ENCODE measurements at places on chromosomes 16 and 17.

- DNase-seq = no peak
Observed at GRCh38 chr17:17763734-17764133, 73.1 kb downstream of the SREBF1 start.

DNA sequence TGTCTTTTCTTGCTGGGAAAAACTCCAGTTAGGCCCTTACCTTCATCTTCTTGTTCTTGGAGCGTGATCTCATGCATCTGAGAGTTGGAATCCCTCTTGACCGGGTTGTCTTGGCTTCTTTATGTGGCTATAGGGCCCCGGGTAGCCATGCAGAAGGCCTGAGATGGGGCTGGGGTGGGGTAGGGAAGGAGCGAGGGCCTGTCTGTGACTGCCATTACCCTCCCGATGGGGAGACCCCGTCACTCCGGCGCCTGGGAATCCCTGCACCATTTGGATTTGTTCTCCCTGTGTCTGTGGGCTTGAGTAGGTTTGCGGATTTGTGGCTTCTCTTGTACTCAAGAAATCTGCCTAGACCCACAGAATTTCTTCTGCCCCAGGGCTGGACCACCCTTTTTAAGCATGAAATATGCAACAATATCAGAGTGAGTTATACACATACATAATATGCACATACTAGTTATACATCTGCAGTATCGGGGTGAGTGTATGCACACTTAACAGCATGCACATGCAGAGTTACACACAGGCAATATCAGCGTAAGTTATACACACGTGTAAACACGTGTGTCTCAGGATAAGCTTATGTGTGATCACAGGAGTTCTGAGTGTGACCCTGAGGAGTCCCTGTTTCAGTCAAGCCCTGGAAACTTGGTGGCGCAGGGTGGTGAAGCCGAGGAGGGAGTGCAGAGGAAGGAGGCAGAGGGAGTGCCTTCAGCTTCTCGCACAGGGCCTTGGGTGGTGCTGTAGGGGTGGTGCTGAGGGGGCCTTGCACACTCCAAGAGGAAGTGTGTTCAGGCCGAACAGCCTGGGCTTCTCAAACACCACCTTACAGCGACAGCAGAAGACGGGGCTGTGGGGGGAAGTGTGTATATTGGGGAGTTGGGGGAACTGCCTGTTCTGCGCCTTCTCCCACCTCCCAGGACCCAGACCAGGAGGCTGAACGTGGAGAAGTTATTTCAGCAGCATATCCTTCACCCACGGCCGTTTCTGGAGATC lies 18.5 kb downstream of the CCDC42 start:
- peak; percentile 12 for DNase-seq

DNA sequence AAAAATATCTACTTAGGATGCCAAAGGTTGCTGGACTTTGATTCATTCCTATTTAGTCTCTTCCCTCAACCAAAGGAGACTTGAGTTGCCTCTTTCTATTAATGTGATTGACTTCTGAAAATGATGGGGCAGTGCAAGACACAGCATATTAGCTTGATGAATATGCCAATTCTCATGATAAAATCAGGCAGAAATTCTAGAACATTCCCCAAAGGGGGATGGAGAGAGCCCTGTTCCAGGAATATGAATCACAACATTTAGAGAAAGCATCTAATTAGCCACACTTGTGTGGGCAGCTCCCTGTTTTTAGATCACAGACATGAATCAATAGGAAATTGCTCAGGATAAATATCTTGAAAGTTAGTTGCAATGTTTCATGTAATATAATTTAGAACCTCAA lies 584.0 kb upstream of the CDH8 start:
- no peak for DNase-seq

DNA sequence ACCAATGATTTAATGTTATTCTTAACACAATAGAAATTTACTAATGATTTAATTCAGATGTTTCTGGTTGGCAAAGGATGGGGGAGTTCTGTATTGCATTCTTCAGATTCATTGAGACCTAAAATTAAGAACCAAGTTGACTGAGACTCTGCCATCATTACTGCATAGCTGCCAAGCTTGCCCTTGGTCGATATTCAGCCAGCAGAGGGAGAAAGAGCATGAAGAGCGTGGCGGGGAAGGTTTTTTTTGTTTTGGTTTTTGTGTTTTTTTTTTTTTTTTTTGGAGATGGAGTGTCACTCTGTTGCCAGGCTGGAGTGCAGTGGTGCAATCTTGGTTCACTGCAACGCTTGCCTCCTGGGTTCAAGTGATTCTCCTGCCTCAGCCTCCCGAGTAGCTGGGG lies 659.4 kb upstream of the EEF2KMT start:
- DNase-seq = no peak

GRCh38 chr16:89426736-89427530 lies 63.4 kb downstream of the ANKRD11 start:
- no peak for DNase-seq

- DNase-seq = no peak
Observed at GRCh38 chr17:7034955-7035590, 742 bp upstream of the SLC16A13 start.
